ENCODE measurements at places on chromosomes 3 and 15.

GRCh38 chr3:60226912-60227311 is 1024.3 kb downstream of the FHIT start:
- DNase-seq, result no peak

GRCh38 chr3:112767177-112767576 is 79.5 kb downstream of the CD200R1L start:
- no peak for DNase-seq

DNA sequence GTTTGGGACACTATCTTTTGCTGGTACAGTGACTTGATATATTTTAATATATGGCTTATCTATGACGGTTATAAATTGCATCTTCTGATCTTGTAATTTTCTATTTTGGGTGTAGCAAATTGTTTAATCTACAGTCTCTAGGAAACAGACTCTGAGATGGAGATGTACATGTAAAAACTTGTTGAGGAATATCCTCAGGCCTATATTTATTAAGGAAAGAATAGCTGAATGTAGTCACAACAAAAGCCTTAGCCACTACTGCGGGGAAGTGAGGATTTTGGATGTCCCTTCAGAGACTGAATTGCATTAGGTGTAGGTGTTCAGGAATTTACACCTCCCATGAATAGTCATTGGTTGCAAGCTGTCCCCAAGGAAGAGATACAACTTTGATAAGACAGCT is 13.8 kb upstream of the OR5K3 start:
- no peak for DNase-seq

- no peak for DNase-seq
These were observed 44.1 kb upstream of the GRAMD1C start for GRCh38 chr3:113794526-113794925.

DNA sequence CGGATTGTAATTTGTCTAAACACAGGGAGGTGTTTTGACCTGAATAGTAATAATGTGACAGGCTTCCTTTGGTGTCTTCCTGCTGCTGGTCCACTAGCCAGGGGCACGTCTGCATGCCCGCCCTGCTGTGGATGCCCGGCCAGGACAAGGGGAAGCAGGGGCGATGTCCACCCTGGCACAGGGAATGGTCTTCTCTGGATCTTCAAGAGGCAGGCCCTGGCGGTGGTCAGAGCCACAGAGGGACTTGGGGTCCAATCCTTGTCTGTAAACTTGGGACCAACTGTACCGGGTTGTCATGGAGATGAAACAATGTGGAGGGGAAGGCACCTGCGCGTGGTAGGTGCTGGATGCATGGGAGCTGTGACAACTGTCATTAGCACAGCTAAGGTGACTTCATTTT is 134.1 kb downstream of the RPLP1 start:
- DNase-seq, result no peak

- no peak for DNase-seq
These were observed 175.8 kb upstream of the ZBTB20 start for GRCh38 chr3:115322901-115323300.

DNA sequence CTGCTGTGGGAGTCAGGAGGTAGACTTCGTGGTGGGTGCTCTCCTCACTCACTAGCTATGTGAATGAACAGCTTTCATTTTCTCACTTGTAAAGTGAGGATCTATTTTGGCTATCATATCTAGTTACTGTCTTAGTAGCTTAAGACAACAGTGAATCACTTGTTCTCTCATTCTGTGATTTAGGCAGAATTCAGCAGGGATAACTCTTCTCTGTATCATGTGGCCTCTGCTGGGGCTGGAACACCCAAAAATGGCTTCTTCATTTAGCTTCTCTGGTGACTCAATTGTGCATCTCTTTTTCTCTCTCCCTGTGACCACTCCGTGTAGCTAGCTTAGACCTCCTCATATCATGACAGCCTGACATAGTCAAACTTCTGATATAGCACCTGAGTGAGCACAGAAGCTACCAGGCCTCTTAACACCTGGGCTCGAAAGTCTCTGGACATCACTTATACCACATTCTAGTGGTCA is 68.4 kb downstream of the BFSP2 start:
- no peak for DNase-seq

- DNase-seq, result no peak
These were observed 6.3 kb upstream of the ZXDC start for GRCh38 chr3:126481808-126482502.

GRCh38 chr15:66142285-66142684 is 111.3 kb downstream of the MEGF11 start:
- no peak for DNase-seq

DNA sequence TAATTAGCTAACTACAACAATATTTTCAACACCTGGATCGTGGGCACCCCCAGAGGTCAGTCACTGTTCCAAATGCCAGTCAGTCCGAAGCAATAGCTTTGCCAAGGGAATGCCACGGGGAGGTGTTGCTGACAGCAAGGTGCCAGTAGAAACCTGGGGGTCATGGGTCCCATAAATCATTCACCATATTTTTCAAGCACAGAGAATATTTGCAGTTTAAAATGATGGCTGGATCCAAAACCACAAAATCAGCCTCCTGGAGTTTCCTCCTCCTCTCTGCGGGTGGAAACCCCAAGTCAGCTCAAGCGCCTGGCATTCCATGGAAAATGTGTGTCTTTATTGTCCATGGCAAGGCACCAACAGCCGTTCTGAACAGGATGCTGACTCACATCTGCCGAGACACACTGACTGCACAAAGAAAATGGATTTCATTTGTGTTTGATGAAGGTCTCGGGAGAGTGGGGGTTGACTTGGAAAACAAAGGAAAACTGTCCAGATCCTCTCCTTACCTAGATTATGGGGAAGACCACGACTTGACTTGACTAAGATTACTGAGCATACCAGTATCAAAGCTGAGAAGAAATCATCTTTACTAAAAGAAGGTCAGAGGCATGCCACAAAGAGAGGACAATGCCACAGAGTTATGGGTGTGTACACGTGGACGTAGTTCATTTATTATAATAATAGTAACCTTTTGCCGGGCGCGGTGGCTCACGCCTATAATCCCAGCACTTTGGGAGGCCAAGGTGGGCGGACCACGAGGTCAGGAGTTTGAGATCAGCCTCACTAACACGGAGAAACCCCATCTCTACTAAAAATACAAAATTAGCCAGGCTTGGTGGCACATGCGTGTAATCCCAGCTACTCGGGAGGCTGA is 26.4 kb downstream of the ANXA2 start:
- no peak for DNase-seq

DNA sequence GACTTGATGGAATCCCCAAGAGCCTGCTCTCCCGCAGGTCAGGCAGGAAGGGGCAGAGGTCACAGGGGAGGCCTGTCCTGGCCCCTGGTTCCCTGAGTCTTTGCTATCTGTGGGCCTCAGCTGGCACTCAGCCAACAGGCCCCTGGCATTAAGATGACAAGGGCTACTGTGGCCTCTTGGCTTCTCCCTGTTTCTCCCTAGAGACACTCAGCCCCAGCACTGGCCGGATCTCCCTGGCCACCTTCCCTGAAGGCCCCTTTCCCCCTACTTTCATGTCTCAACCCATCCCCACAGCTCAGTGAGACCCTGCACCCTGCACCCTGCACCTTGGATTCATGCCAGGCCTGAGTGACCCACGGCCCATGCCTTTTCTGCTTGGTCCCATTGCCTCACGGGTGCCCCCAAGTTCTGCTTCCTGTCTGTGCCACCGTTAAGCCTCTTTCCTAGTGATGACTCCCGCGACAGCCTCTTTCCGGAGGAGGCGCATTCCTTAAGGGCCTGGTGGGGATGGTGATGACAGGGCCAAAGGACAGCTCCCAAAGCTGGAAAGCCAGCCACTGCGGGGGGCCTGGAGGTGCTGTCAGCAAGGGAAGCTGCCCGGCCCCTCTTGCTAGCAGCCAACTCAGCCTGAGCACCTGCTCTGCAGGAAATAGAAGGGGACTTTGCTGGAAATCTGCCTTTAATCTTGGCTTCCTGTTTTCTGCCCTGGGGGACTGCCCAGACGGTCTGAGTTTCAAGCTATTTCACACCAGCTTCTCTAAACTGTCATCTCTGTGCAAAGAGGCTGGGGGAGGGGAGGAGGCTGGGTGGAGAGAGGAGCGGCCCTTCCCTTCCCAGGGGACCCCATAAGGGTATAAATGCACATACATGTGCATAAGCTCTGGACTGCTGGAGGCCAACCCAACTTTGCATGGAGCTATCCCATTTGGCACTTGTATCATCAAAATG is 4.8 kb upstream of the CSK start:
- DNase-seq, result no peak

GRCh38 chr3:184731786-184732537 is 20.1 kb upstream of the MAGEF1 start:
- DNase-seq, result no peak
